Effector CD4-positive, alpha-beta T cell (primary cell): ENCODE measurements at places on chromosomes 3 and 15.

DNA sequence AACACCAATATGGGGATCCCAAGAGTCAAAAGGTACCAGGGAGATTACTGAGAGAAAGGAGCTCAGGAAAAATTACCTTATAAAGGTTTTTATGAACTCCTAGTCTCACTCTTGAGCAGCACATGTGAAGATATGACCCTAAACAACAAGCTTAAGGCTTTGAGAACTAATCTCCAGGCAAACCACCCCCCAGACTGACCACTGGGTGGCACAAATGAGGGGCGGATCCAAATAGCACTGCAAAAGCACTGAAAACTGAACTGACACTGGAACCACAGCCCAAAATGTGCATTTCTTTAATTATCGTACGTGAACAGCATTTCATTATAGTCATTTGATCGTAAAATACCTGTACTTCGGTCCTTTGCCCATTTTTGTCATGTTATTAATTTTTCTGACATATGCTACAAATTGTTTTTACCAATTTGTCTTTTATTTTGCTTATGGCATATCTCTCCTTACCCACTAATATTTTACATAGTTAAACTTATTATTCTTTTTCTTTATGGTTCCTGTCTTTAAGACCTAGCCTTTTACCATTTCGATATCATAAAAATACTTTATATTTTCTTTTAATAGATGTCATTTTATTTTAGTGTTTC, 31.5 kb upstream of the TFDP2 start:
- DNase-seq, result no peak

DNA sequence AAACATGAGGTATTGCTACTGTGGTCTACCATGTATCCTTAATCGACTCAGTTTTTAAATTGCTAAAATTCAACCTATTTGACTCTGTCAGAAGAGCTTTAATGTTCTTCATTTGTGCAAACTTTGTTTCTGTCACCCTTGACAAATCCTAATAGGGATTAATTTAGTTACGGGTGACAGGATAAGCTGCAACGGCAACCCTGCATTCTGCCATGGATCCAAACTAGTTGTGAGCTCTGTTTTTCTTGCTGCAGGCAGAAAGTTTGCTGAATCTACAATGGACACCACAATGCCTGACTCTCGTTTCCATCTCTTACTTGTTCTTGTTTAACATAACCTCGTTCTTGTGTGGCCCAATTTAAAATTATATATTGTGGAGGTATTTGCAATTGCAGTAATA, 352.3 kb downstream of the ROBO2 start:
- no peak for DNase-seq

DNA sequence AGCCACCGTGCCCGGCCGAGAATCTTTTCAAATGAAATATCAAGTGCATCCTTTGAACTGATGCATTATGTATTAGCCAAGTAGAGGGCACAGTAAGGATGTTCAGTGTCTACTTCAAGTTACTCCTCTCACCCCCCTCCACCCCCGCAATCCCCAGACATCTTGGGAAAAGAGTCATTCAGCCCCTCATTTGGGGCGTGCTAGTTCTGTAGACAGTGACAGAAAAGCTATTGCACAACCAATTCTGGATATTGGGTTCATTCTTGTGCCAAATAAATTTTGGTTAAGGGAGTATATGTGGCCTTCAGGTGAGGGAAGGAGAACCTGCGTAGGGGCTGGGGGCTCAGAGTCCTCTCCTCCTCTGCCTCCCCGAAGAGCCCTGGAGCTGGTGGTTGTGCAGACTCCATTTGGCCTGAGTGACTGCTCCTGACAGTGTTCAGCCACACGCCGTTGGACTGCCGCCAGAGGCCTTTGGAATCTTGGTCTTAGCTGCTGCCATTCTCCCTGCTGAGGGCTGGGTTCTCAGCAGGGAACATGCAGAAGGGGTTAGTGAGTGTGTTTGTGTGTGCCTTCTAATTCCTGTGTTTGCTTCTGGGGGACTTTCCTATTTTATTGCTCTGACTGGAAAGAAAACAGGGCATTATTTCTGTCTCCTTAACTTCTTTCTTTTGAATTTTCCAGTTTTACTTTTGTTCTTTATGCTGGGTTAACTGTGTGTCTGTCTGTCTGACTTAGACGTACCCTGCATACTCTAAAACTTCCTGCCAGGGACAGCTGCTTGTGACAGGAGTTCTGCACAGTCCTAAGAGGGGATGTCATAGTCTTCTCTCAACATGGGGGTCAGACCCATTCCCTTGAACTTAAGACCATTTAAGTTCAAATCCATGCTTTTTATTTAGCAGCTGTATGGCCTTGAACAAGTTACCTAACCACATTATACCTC, 21.0 kb downstream of the RARB start:
- DNase-seq, result no peak

- DNase-seq, result no peak
Observed at GRCh38 chr15:57923750-57924149, 141.8 kb downstream of the ALDH1A2 start.
